ENCODE measurements at places on chromosomes 1 and 21. TPM values are rescaled to one million over a fixed set of nuclear protein-coding genes. Genes with fewer than 3 reads are reported as not detected.

The GNAT2 gene
- total RNA-seq: not detected

The ITLN2 gene
- total RNA-seq: 2.4 TPM

The SAMSN1 gene
- 1.1 TPM for total RNA-seq

The FCRL2 gene
- not detected for total RNA-seq

The C4BPA gene
- total RNA-seq: not detected

The C1orf94 gene
- total RNA-seq: not detected

The TNFRSF18 gene
- total RNA-seq: 3.1 TPM

The GPR61 gene
- total RNA-seq: not detected

The DNAJC6 gene
- 1.4 TPM for total RNA-seq

The DCST2 gene
- 2.3 TPM for total RNA-seq

The SH3BGRL3 gene
- 55.3 TPM for total RNA-seq

GRCh38 chr1:81571946-81572345, 228.8 kb upstream of the ADGRL2 start:
- DNase-seq: no peak

GRCh38 chr1:92862605-92863004, 30.8 kb downstream of the RPL5 start:
- no peak for DNase-seq

- DNase-seq: no peak
Observed at GRCh38 chr21:45335761-45336534, 48.3 kb upstream of the POFUT2 start.

GRCh38 chr1:56433056-56433577, 146.2 kb downstream of the PLPP3 start:
- no peak for DNase-seq

DNA sequence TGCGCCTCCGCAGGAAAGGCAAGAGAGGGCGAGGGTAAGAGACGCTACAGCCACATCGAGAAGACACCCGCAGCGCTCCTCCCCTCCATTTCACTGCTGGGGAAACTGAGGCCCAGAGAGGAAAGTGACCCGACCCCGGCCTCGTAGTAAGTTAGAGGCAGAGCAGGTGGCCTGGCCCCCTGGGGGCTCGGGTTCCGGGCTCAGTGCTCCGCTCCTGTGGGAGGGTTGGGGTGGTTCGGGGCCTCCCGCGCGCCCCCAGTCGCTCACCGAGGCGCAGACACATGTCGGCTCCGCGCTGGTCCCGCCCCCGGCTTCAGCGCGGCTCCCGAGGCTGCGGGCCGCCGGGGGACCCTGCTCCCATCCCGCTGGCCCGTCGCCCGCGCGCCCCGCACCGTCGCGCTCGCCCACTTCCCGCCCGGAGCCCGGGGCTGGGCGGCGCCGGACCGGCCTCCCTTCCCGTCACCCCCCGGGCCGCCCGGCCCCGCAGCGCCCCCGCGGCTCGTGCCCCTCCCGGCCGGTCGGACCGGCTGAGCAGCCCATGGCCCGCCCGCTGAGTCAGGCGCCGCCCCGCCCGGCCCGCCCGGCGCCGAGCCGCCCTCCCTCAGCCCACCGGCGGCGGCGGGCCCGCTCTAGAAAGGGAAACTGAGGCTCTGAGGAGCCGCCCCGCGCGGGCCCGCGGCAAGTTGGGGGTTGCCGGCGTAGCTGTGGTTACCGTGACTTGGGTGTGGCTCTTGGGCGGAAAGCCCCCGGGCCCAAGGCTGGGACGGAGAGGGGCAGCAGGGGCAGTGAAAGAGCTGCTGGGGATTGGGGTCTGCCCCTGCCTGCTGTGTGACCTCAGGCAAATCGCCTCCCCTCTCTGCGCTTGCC, at the start of gene TMEM54:
Gene TMEM54, minus strand, starts transcription at position 434 of the 867 bp plus-strand sequence. Its CDS starts 151 bp downstream, at position 283.
- peak; percentile 77 for DNase-seq

DNA sequence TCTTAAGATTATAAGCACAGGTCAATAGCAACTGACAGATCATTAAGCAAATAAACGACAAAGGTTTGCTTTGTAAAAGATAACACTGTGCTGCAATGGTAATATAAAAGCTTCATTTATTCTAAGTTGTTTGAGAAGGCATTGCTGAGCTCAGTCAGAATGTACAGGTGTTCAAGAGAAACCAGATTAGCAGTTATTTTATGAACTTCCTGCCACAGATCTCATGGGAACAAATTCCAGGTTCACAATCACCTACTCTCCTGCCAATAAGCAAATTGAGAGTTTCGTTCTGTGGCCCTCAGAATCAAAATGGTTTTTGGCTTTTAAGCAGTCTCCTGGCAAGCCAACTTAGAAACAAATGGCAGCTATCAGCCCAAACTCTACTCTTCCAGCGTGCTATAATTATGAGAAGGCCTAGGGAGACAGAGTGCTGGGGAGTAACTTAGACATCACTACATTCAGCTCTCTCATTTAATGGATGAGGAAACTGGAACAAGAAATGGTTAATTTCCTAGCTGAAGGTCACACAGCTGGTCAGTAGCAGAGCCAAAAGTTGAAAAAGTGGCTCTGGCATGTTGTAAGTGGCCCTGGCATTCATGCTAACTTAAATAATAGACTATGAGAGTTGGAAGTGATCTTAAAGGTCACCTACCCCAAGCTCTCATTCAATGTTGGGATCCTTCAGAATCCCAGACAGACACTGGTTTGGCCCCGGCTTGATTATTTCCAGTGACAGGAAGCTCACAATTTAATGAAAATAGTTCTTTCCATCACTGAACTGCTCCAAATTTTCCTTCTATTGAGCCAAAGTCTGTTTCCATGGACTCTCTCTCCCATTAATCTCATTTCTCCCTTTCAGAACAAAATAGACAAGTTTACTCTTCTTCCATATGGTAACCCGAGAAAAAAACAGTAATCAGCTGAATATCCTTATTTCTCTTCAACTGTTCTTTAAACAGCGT, 82.6 kb upstream of the EDEM3 start:
- no peak for DNase-seq

DNA sequence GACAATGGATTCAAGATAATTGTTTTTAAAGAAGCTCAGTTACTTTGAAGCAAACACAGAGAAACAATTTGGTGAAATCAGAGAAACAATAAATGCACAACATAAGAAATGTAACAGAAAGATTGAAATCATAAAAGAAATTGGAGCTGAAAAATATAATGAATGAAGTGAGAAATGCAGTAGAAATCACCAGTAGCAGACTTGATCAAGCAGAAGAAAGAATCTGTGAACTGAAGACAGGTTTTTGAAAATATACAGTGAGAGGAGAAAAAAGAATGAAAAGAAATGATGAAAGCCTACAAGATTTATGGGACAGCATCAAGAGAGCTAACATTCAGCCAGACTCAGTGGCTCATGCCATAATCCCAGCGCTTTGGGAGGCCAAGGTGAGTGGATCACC, 4.2 kb upstream of the SELP start:
- no peak for DNase-seq

GRCh38 chr1:167720965-167721616, 691 bp upstream of the MPZL1 start:
- DNase-seq: peak; percentile 54

- DNase-seq: no peak
Observed at GRCh38 chr1:40155910-40156309, 5.3 kb upstream of the RLF start.

GRCh38 chr1:175126347-175126746, 58.7 kb downstream of the TNN start:
- DNase-seq: no peak

DNA sequence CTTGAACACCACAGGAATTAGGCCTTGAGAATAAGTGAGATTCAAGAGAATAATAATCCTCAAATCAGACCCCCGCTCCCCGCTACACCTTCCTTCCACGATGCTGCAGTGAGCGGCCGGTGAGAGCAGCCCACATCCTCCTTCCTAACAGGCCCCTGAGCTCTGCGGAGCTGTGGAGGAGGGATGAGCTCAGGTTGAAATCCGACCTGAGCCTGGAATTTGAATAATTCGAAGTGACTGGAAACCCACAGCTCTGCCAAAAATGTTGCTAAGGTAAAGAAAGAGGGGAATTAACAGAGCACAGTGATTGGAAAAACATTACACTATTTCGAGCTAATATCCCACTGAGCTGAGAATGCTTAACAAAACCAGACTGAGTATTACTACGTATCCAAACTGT, 90.0 kb downstream of the URB2 start:
- DNase-seq: no peak

GRCh38 chr1:23539698-23540266, 8.7 kb upstream of the E2F2 start:
- DNase-seq: peak; percentile 83

GRCh38 chr1:58439946-58440345, 106.6 kb downstream of the OMA1 start:
- no peak for DNase-seq

DNA sequence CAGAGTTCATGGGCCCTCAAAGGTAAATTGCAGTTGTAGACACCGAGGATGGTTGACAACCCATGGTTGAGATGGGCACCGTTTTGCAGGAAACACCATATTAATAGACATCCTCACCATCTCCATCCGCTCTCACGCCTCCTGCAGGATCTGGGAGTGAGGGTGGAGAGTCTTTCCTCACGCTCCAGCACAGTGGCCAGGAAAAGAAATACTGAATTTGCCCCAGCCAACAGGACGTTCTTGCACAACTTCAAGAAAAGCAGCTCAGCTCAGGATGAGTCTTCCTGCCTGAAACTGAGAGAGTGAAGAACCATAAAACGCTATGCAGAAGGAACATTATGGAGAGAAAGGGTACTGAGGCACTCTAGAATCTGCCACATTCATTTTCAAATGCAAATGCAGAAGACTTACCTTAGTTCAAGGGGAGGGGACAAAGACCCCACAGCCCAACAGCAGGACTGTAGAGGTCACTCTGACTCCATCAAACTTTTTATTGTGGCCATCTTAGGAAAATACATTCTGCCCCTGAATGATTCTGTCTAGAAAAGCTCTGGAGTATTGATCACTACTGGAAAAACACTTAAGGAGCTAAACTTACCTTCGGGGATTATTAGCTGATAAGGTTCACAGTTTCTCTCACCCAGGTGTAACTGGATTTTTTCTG, 9.3 kb downstream of the SLAMF8 start:
- no peak for DNase-seq

GRCh38 chr1:221801251-221801661, 59.4 kb upstream of the DUSP10 start:
- DNase-seq: no peak

DNA sequence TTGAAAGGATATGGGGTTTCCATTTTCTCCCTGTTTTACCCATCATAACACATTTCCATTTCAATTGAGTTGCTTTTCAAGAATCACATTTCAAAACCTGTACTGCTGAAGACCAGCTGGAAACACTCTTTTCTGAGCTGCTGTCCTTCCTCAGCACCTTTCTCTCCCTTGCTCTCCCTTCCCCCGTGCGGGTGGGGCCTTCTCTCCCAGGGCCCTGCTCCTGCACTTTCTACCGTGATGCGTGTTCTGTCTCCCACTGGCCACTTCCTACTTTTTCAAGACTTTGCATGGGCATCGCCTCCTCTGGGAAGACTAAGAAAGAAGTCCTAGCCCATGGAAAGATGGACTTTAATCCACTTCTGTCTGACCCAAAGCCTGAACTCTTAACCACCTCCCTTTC, 390.4 kb downstream of the PTPRU start:
- DNase-seq: no peak

DNA sequence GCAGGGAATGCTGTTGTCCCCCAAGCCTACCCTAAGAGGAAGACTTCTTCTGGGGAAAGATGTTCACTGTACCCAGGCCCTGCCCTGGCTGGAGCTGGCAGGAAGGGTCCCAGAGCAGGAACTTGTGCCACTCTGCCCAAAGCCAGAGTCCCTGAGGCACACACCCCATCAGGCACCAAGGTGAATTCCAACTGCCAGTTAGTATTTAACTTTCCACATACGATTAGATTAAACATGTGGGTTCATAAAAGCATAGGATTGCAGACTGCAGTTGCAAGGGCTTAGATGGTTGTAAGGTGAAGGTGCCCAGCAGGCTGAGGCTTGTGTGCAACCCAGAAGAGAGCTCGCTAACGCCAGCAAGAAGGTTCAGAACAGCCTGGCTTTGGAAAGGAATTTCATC, at the start of gene KCNE2:
Gene KCNE2, plus strand, starts transcription at position 274 of the 400 bp plus-strand sequence. CDS start 6,473 bp downstream, outside the sequence.
- no peak for DNase-seq

GRCh38 chr1:79695138-79695537, 688.6 kb upstream of the ADGRL4 start:
- no peak for DNase-seq

DNA sequence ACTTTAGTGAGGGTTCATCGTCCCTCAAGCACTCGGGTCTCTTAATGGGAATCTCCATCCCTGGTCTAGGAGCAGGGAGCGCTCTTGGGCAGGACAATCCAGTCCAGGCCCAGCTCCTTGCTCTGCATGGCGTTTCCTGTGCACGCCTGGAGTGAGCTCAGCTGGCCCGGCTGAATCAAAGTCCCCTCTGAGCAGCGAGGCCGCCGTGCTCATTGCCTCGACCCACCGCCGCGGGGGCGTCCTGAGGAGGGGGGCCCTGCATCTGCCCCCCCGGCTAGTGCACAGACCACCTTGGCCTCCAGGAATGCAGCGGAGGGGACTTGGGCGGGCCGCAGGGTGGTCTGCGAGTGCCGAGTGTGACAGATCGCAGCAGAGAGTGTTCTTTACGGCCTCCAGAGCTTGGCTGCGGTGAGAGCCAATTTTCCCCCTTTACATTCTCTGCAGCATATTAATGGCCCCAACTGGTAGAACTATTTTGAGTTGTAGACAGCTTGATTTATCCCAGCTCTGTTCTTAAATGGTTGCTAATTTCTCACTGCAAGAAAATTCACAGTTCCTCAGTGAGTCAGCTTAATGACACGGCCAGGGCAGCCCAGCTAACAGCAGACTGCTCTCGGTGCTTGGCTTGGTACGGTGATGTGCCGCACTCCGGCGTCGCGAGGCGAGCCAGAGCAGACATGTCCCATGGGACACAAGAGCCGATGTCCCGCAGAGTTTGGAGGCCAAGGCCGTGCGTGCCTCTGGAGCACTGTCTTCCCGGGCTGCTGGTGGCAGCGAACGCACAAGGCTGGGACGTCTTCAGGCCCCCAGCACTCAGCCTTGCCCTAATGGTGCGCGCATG, 39.8 kb downstream of the SNAP47 start:
- no peak for DNase-seq

DNA sequence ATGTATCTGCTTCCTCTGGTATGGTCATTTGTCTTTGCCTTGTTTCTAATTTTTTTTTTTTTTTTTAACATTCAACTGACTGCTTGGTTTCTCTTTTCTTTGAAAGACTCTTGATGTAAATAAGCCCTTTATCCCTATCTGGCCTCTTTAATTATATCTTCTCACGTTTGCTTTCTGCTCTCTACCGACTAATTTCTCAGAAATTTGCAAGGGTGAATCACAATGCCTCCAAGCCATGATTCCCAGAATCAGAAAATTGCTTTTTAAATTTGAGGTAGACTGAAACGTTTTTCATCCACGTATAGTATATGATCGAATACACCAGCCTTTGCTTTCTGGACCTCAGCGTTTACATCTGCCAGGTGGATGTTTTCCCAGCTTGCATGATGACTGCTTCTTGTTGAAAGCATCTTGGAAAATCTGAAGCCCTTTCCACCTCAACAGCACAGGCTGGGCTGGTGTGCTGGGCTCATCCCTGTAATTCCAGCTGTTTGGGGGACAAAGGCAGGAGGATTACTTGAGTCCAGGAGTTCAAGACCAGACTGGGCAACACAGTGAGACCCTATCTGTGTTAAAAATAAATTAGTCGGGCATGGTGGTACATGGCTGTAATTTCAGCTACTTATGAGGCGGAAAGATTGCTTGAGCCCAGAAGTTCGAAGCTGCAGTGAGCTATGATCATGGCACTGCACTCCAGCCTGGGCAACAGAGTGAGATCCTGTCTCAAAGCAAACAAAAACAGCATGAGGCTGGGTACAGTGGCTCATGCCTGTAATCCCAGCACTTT, 35.0 kb upstream of the GPR137B start:
- no peak for DNase-seq

- DNase-seq: no peak
Observed at GRCh38 chr1:193131266-193131860, 9.5 kb downstream of the CDC73 start.

GRCh38 chr1:119778886-119779560, 10.3 kb upstream of the HMGCS2 start:
- DNase-seq: no peak

- peak; percentile 72 for DNase-seq
Observed at GRCh38 chr1:15949453-15950245, 26.3 kb downstream of the ZBTB17 start.
